ENCODE measurements at places on chromosomes 4 and X.
A peak's percentile ranks its signal among the peaks of the same experiment; 100 is the strongest.

GRCh38 chrX:96987228-96987627 is 103.5 kb downstream of the RPA4 start:
- no peak for DNase-seq

GRCh38 chrX:9747644-9748043 is 18.0 kb downstream of the GPR143 start:
- DNase-seq = no peak

DNA sequence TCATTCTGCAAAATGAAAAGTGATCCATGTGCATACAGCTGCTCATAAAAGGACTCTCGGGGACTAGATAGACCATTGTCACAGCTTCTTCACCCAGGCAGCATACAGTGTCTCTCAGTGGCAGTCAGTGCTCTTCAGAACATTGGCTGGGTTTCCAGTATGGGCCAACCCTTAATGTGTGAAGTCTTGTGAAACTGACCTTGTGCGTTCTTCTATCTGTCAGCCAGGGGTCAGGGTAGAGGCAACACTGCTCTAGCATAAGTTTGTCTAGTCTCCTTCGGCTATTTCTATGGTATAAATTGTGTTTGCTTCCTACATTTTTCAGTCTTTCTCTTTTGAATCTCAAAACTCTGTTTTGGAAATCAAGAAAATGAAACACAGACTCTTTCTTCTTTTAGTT is 37.0 kb upstream of the SMIM31 start:
- peak; percentile 54 for DNase-seq

DNA sequence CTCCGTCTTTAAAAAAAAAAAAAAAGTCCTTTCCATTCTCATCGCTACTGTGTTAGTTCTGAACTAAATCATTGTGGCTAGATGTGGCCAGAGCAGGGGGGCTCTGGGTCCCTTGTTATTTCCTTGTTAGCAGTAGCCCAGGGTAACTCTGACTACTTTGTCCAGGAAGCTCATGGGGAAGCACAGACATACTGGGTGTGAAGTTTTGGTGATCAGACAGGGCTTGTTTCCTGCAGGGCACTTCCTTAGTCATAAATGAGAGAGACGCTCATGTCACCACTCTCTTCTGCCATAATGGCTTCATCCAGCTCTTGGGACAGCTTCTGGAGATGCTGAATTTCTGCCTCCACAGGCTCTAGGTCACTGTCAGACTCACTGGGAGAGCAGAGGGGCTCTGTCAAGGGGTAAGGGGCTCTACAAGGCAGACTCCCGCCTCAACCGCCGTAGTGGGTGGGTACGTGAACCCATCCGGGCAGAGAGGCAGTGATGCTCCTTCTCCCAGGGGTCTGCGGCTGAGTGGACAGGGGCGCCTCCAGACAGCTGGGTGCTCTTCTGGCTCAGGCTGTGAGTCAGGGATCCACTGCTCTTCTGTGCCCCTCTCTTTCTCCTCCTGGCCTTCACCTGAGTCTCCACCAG is 12.9 kb downstream of the STIM2 start:
- DNase-seq = no peak

GRCh38 chr4:25160714-25161592 is 704 bp upstream of the SEPSECS start:
- DNase-seq = no peak
